Fibroblast of skin of back (primary cell): ENCODE measurements at places on chromosomes 6 and 20.

GRCh38 chr6:2523061-2523460 is 227.7 kb downstream of the MYLK4 start:
- no peak for DNase-seq

GRCh38 chr6:130794010-130794697 is 33.1 kb upstream of the SMLR1 start:
- DNase-seq, result no peak

DNA sequence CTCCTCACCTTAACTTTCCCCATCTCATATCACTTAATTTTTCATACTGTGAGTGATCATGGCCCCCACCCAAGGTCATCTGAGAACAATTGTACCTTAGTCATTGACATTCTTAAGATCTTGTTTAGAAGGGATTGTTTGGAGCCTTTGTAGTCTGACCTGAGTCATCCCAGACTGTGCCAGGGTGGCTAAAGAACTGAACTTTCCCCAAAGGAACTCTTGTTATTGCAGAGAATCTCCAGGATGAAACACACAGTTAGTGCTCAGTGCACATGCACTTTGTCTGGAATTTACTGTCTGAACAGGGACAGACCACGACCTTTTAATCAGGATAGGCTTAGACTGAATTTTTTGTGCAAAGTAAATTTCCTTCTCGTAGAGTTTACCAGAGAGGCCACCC is 112.6 kb upstream of the CCN2 start:
- DNase-seq, result peak; percentile 88

- peak; percentile 42 for DNase-seq
Observed at GRCh38 chr6:16840291-16840690, 79.0 kb upstream of the ATXN1 start.

GRCh38 chr6:34663831-34664255 is 32.7 kb downstream of the ILRUN start:
- peak; percentile 46 for DNase-seq

DNA sequence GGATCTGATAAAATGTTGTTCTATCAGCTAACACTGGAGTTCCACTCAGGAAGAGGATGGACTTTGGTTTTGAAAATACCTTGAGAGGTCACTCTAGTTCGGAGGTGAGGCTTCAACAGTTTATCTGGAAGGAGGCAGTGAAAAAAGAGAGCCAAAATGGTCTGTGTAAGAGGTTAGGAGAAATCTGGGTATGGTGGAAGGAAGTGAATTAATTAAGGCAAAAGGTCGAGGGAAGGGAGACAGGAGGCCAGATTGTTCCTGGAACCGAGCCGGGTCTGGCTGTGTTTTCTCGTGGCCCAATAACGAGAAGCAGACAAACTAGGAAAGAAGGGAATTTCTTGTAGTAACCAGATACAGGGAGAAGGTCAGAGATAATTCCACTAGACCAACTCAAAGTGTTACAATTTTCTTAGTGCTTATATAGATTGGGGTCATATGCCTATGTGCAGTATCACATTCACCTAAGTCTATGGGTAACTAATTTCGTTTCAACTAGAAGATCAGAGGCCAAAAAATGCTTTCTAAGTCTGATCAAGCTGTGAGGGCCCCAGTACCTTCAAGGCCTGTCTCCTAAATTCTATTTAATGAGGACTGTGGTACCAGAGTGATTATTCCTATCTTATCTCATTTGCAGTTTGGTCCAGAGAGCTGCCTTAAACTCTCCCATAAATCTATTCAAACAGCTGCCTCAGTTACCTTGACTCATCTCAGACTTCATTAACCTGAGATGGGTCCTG is 96.0 kb upstream of the SNX9 start:
- DNase-seq, result no peak

DNA sequence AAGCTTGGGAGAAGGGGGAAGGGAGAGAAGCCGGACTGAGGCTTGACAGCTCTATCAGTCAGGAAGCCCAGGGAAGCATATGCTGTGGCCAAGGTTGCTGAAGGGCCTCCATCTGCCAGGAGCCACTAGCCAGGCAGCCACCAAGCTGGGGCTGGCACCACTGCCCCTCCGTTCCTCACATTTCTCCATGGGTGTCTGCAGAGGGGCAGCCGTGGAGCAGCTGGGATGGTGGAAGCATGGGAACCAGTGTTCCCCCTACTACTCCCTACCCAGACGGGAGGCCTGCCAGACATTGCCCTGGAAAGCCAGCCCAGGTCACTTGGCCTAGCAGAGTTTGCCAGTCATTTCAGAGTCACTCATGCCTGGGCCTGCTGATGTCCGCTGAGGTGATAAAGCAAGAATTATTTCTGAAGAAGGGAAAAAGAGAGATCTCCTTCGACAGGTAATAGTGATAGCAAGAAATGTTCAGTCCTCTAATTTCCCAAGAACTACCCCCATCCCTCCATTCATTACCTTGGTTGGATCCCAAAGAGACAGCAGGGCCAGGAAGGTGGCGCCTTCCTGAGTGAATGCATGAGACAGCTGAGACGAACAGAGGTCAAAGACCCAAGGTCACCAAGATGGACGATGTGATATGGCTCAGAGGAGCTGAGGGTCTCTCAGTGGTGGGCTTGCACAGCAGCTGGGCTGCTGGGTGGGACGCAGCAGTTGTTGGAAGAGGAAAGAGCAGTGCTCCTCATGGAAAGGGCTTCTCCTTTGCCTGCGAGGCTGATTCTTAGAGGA is 21.9 kb downstream of the SNPH start:
- DNase-seq, result no peak
